ENCODE measurements at places on chromosomes 11 and 22. TPM values are rescaled to one million over a fixed set of nuclear protein-coding genes. Genes with fewer than 3 reads are reported as not detected.
A peak's percentile ranks its signal among the peaks of the same experiment; 100 is the strongest.

The PIWIL4 gene
- not detected for total RNA-seq

The USP2 gene
- 2.4 TPM for total RNA-seq

The ADM2 gene
- not detected for total RNA-seq

The DLG2 gene
- total RNA-seq: 12.1 TPM

The MFRP gene
- not detected for total RNA-seq

The SIPA1 gene
- 2.9 TPM for total RNA-seq

The GRM5 gene
- total RNA-seq: 0.04 TPM

The UPK3A gene
- total RNA-seq: not detected

The FAM180B gene
- total RNA-seq: 0.16 TPM

DNA sequence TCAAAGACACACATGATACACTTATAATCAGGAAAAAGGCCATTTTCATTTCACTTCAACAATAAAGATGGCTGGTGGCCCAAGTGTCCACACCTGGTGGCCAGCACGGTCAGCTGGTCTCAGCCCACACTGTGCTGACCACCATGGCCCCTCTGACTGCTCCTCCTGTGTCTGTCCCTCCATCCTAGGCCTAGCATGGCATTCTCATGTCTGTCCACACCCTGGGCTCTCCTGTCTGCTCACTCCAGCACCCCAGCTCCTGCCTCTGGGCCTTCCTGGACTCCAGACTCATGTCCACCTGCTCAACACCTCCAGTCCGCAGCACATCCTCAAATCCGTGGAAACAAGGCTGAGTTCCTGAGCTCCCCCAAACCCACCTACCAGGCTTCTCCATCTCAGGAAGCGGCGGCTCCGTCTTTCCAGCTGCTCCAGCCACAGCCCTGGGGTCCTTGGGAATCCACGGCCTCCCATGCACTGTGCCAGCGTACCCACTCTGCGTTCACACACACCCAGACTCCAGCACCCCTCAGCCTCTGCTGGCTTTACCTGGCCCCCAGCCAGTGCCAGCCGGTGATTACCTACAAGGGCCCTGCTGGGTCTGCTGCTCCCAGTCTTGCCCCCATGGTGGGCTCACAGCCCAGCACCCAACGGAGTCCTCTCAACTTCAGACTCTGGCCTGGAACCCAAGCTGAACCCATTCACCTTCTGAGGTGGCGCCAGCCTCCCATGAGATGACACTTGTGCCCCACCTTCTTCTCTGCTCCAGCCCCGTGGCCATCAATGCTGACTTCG is 13.9 kb downstream of the SIRT3 start:
- no peak for DNase-seq
- no peak overlapping the region for H3K4me3 ChIP-seq
- no peak overlapping the region for H3K27ac ChIP-seq
- H3K27me3 ChIP-seq: no peaks in the 10 kb centered on the region
- no peaks in the 10 kb centered on the region for H3K36me3 ChIP-seq

DNA sequence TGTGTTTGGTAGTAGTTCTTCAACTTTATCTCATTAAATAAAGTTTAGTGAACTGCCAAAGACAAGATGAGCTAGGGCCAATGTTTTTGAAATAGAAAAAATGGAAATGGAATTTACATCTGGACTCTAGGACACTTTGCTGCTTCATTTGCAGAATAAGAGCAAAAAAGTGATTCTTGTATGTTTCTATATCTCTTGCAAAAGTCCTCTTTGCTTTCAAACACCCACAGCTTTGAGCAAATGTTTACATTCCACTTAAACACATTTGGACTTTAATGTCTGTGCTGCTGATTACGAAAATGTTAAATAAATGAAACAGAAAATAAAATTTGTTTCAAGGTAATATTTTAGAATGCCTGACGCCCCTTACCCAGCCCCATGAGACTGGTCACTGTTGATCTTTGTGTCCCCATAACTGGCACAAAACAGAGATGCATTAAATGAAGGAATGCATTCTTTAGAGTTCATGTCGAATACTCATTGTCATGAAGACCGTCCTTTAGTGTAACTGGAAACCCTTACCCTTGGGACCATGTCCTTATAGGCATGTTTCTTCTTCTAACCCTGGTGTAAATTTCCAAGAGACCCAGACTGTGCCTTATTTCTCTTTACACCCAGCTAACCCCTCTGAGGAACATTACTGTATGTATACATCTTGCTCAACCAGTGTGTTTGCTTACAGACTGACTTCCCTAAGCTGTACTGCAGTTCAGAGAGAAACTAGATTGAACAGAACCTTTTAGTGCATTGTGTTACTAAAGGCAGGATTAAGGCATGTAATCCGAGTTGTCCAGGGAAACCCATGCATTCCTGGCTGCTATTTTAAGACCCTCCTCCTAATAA is 199.7 kb downstream of the NAV2 start:
- peaks cover 10% of the 10 kb centered on the region for H3K36me3 ChIP-seq
- peaks cover 29% of the 10 kb centered on the region for H3K4me1 ChIP-seq
- peak overlapping the region; percentile 22 for H3K27ac ChIP-seq
- H3K27me3 ChIP-seq: no peaks in the 10 kb centered on the region
- no peak for DNase-seq

GRCh38 chr11:118912742-118913410 is 12.8 kb downstream of the BCL9L start:
- peak overlapping the region; percentile 92 for H3K27ac ChIP-seq
- H3K36me3 ChIP-seq: no peaks in the 10 kb centered on the region
- H3K4me3 ChIP-seq: no peak overlapping the region
- no peaks in the 10 kb centered on the region for H3K27me3 ChIP-seq

DNA sequence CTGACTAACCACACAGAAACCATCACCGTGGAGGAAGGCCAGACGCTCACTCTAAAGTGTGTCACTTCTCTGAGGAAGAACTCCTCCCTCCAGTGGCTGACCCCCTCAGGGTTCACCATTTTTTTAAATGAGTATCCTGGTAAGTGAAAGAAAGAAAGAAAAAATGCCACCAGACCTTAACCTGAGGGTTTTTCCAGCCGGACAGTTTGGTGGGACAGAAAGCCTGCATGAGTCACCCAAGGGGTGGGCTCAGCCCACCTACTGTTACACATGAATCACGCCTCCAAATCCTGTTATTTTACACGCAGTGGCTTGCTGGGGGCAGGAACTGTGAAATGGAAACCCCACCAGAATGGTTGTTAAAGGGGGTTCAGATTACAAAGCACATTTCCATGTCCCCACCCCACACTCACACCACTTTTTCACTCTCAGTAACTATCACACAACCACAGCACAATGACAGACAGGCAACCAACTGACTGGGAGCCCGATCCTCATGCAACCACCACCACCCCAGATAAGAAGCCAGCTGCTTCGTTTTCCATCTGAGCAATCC is 11.9 kb downstream of the CRTAM start:
- no peaks in the 10 kb centered on the region for H3K27me3 ChIP-seq
- H3K4me3 ChIP-seq: 0 out of 2 replicates have a peak overlapping the region, but pooled peaks have one; percentile 7

DNA sequence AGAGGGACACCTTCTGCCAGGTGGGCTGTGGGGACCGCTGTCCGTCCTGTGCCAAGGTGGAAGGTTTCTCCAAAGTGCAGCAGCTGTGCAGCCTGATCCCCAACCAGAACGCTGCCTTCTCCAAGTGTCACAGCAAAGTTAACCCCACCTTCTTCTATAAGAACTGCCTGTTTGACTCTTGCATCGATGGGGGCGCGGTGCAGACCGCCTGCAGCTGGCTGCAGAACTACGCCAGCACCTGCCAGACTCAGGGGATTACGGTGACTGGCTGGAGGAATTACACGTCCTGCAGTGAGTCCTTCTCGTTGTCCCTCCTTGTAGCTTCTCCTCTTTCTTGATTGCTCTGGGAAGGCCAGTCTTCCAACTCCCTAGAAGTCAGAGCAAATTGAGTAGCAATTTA is 44.8 kb downstream of the TECTA start:
- DNase-seq: no peak
- H3K4me3 ChIP-seq: no peak overlapping the region
- no peaks in the 10 kb centered on the region for H3K36me3 ChIP-seq
- no peaks in the 10 kb centered on the region for H3K4me1 ChIP-seq

DNA sequence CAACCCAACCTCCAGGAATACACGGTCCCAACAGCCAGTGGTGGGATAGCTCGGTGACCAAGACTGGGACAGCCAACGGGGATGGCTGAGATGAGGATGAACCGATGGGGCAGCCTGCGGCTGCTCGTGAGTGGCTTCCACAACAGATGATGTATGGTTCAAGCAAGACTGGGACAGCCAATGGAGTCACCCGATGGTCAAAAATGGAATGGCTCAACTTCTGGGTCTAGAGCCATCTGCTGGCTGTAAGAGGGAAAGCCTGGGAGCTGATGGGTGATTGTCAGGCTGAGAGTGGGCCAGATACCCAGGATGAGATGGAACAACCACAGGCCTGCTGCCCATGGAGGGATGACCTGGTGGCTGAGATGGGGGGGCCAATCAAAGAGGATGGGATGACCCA is 35.5 kb downstream of the SYT7 start:
- peak; percentile 21 for DNase-seq
- no peak overlapping the region for H3K27ac ChIP-seq
- peaks cover 13% of the 10 kb centered on the region for H3K4me1 ChIP-seq
- H3K4me3 ChIP-seq: no peak overlapping the region

GRCh38 chr11:75140269-75141138 is 10.4 kb upstream of the SLCO2B1 start:
- DNase-seq: peak; percentile 45
- H3K4me3 ChIP-seq: no peak overlapping the region
- no peaks in the 10 kb centered on the region for H3K36me3 ChIP-seq
- H3K4me1 ChIP-seq: peaks cover 18% of the 10 kb centered on the region
- no peak overlapping the region for H3K27ac ChIP-seq
- no peaks in the 10 kb centered on the region for H3K27me3 ChIP-seq

- no peaks in the 10 kb centered on the region for H3K27me3 ChIP-seq
- H3K4me3 ChIP-seq: no peak overlapping the region
- no peaks in the 10 kb centered on the region for H3K36me3 ChIP-seq
- DNase-seq: no peak
- H3K4me1 ChIP-seq: no peaks in the 10 kb centered on the region
These were observed 224.6 kb downstream of the INSC start for GRCh38 chr11:15339302-15339701.

DNA sequence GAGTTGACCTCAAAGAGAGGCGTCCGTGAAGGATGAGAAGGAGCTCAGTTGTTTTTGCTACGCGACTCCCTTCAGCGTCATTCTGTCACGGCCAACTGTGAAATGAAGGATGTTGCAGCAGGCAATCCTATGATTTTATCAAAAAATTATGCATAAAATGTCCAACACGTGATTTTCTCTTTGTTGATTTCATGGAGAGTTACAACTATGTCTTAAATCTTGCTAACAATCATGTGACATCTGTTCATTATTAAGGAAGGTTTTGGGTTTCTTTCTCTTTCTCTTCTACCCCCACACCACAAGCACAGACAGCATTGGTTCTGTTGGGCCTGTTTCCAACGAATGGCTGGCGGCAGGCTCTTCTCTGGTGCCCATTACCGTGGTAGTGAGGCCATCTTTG is 3.7 kb downstream of the KRTAP5-4 start:
- no peaks in the 10 kb centered on the region for H3K4me1 ChIP-seq
- no peak for DNase-seq
- no peak overlapping the region for H3K27ac ChIP-seq
- H3K27me3 ChIP-seq: no peaks in the 10 kb centered on the region

DNA sequence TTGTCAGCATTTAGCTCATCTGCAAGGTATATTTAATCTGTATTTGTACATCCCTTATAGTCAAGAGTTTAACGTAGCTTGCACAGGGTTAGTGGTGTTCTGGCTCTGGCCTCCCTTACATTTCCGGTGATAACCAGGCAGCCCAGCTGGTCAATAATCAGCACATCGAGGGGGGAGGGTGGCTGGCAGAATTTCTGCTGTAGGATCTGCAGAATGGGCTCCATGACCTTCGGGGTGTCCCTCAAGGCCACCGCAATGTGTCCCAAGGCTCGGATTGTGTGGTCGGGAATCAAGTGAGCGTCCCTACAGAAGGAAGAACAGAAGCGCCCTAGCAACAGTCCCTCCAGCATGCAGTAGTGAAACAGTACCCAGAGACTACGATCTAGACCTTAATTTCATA is 25.1 kb downstream of the SERPIND1 start:
- H3K4me3 ChIP-seq: no peak overlapping the region
- DNase-seq: no peak

- no peak for DNase-seq
- H3K4me1 ChIP-seq: peaks cover 5% of the 10 kb centered on the region
- no peaks in the 10 kb centered on the region for H3K36me3 ChIP-seq
- no peak overlapping the region for H3K4me3 ChIP-seq
- no peaks in the 10 kb centered on the region for H3K27me3 ChIP-seq
These were observed 272.8 kb downstream of the CTTN start for GRCh38 chr11:70671083-70671482.

- H3K4me1 ChIP-seq: no peaks in the 10 kb centered on the region
- H3K27ac ChIP-seq: no peak overlapping the region
These were observed 29.2 kb downstream of the CPT1A start for GRCh38 chr11:68812526-68812925.

DNA sequence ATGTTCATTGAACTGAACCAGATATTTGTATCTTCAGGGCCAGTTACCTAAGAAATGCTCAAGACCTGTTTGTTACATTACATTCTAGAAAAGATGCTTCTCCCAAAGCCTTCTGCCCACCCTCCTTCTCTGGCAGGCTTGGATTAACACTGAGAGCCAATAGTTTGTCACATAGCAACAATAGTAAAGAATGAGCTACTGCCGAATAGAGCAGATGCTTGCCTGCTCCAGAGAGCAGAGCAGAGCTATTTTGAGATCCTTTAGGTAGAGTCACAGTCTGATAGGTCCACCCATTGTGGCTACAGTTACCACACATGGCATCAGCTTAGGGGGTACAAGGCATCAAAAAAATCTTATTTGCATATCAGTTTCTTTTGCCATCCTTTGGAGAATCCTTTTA is 13.5 kb upstream of the EP300 start:
- no peak overlapping the region for H3K27ac ChIP-seq
- no peak overlapping the region for H3K4me3 ChIP-seq
- no peaks in the 10 kb centered on the region for H3K27me3 ChIP-seq
- no peak for DNase-seq
- H3K4me1 ChIP-seq: no peaks in the 10 kb centered on the region

GRCh38 chr11:120978701-120979100 is 45.2 kb upstream of the TBCEL start:
- H3K4me3 ChIP-seq: no peak overlapping the region
- peak; percentile 42 for DNase-seq
- H3K27me3 ChIP-seq: no peaks in the 10 kb centered on the region
- peaks cover 27% of the 10 kb centered on the region for H3K4me1 ChIP-seq
- peak overlapping the region; percentile 78 for H3K27ac ChIP-seq
- H3K36me3 ChIP-seq: no peaks in the 10 kb centered on the region

- 0 out of 2 replicates have a peak, but pooled peaks cover 4% of the 10 kb centered on the region for H3K27me3 ChIP-seq
- H3K27ac ChIP-seq: no peak overlapping the region
- no peak overlapping the region for H3K4me3 ChIP-seq
- H3K4me1 ChIP-seq: no peaks in the 10 kb centered on the region
- no peak for DNase-seq
- no peaks in the 10 kb centered on the region for H3K36me3 ChIP-seq
These were observed 11.8 kb downstream of the PRAME start for GRCh38 chr22:22547226-22547625.

DNA sequence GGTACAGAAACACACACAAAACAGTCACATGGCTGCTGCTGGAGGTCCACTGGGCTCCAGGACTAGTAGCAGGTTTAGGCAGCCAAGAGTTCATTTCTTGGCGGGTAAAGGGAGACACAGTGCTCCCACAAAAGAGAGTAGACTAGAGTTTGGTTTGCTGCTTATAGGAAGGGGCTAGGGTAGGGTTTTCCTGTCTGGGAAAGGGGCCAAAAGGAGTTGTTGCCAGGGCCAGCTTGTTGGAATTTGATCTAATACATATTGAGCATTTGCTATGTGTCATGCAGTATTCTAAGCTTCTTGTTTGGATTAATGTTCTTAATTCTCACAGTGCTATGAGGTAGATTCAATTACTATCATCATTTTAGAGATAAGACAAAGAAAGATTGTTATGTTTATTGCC is 195.1 kb upstream of the PLET1 start:
- no peak overlapping the region for H3K27ac ChIP-seq
- no peak overlapping the region for H3K4me3 ChIP-seq
- H3K27me3 ChIP-seq: no peaks in the 10 kb centered on the region

Data from SJCRH30 (cell line).